Hepatocyte (in vitro differentiated cells): ENCODE measurements at places on chromosomes 1 and 21. TPM values are rescaled to one million over a fixed set of nuclear protein-coding genes. Genes with fewer than 3 reads are reported as not detected.

GRCh38 chr21:29193072-29193471 lies 62.6 kb downstream of the MAP3K7CL start:
- H3K27ac ChIP-seq = peak overlapping the region; percentile 20
- no peak overlapping the region for H3K4me3 ChIP-seq
- no peaks in the 10 kb centered on the region for H3K27me3 ChIP-seq
- H3K4me1 ChIP-seq = peaks cover 19% of the 10 kb centered on the region

The S100A7A gene
- polyA plus RNA-seq = not detected in 2 replicates

DNA sequence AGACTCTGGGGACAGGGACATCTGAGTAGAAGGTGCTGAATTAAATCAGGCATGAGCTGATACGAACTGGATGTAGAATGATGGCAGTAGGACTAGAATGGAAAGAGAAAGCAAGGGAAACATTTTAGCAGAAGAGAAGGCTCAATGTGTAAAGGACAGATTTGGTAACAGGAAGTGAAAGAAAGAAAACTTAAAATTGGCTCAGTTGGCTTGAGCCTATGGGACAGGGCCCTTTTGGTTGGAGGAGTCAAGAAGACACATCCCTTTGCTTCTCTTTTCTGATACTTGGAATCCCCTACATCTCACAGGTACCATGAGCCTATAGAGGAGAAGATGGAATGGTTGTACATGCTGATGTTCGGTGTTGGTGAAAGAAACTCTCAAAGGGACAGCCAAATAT lies 300.6 kb upstream of the PLXNA2 start:
- no peak for DNase-seq
- H3K36me3 ChIP-seq = no peaks in the 10 kb centered on the region
- no peaks in the 10 kb centered on the region for H3K4me1 ChIP-seq
- H3K27ac ChIP-seq = no peak overlapping the region

The MYOM3 gene
- polyA plus RNA-seq = 0.67 and 2.0 TPM in 2 replicates

- no peak overlapping the region for H3K27ac ChIP-seq
- H3K4me3 ChIP-seq = no peak overlapping the region
- peaks cover 12% of the 10 kb centered on the region for H3K27me3 ChIP-seq
- DNase-seq = no peak
- no peaks in the 10 kb centered on the region for H3K4me1 ChIP-seq
These were observed 12.7 kb downstream of the CD34 start for GRCh38 chr1:207898260-207898659.

GRCh38 chr1:212814537-212815334 lies 23.0 kb downstream of the TATDN3 start:
- no peaks in the 10 kb centered on the region for H3K27me3 ChIP-seq
- no peaks in the 10 kb centered on the region for H3K36me3 ChIP-seq
- H3K4me1 ChIP-seq = peaks cover 9% of the 10 kb centered on the region

GRCh38 chr1:154629061-154629674 lies 21.2 kb upstream of the ADAR start:
- no peak overlapping the region for H3K4me3 ChIP-seq
- H3K27ac ChIP-seq = peak overlapping the region; percentile 50
- H3K4me1 ChIP-seq = peaks cover 9% of the 10 kb centered on the region
- DNase-seq = no peak
- peaks cover 7% of the 10 kb centered on the region for H3K27me3 ChIP-seq
